ENCODE measurements at places on chromosomes 12 and 14. TPM values are rescaled to one million over a fixed set of nuclear protein-coding genes. Genes with fewer than 3 reads are reported as not detected.

DNA sequence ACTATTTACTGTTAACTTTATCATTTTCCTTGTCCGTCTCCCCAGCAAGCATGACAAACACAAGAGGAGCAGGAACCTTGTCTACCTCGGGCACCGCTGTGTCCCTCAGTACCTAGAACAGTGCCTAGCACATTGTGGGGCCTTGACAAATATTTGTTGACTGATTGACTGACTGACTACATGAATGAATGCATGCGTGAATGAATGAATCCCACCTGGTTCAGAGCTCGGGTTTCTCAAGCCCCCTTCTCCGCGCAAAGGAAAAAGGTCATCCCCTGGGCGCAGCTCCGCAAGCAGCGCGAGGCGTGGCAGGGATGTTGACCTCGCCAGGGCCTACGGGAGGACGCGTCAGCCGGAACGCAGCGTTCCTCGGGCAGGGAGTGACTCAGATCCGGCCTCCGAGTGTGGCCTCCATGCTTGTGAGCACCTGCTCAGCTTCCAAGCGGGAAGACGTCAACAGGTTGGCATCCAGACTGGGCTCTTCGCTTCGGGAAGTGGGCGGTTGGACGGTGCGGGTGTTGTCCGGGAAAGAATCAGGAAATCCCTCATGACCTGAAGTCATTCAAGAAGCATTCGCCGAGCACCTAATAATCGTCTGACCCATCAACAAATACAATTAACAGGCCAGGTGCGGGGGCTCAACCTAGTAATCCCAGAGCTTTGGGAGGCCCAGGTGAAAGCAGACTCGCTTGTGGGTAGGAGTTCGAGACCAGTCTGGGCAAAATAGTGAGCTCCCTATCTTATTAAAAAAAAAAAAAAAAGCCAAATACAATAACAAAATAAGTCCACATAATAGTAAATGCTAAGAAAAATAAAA lies 13.9 kb upstream of the UBC start:
- DNase-seq: no peak

DNA sequence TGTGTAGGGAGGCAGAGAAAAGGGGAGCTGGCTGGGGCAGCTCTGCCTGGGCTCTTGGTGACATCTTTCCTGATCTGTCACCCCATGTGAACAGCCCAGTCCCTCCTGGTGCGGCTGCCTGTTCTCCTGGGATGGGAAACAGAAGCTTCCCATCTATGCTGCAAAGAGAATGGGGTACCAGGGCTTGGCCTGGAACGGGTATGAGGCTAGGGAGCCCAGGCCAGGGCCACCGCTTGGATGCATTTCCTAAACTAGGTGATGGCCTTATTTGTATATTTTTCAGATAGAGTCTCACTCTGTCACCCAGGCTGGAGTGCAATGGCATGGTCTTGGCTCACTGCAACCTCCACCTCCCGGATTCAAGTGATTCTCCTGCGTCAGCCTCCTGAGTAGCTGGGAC lies 48.6 kb upstream of the PRMT8 start:
- DNase-seq: no peak

KDM5A gene
- total RNA-seq: 88.8 TPM

- DNase-seq: no peak
Observed at GRCh38 chr14:76306131-76306530, 69.8 kb upstream of the ESRRB start.

- DNase-seq: no peak
Observed at GRCh38 chr14:55628426-55628825, 48.4 kb downstream of the KTN1 start.

- no peak for DNase-seq
Observed at GRCh38 chr14:33592297-33592696, 358.6 kb downstream of the EGLN3 start.

- DNase-seq: no peak
Observed at GRCh38 chr14:72771561-72771960, 122.3 kb downstream of the DPF3 start.

DNA sequence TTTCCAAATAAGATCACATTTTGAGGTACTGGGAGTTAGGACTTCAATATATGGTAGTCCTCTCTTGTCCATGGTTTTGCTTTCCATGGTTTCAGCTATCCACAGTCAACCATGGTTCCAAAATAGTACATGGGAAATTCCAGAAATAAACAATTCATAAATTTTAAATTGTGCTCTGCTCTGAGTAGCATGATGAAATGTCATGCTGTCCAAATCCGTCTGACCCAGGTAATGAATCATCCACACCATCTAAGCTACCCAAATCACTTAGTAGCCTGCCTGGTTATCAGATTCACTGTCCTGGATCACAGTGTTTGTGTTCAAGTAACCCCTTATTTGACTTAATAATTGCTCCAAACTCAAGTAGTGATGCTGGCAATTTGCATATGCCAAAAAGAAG lies 197.9 kb downstream of the TMTC3 start:
- DNase-seq: no peak

GRCh38 chr14:55814064-55814463 lies 234.1 kb downstream of the KTN1 start:
- no peak for DNase-seq

RNASE7 gene
- not detected for total RNA-seq

- no peak for DNase-seq
Observed at GRCh38 chr14:104739546-104740516, 13.1 kb upstream of the SIVA1 start.

- DNase-seq: no peak
Observed at GRCh38 chr12:118704527-118705241, 276.7 kb upstream of the SRRM4 start.

PKP2 gene
- total RNA-seq: not detected

ACAD10 gene
- 33.1 TPM for total RNA-seq

DNA sequence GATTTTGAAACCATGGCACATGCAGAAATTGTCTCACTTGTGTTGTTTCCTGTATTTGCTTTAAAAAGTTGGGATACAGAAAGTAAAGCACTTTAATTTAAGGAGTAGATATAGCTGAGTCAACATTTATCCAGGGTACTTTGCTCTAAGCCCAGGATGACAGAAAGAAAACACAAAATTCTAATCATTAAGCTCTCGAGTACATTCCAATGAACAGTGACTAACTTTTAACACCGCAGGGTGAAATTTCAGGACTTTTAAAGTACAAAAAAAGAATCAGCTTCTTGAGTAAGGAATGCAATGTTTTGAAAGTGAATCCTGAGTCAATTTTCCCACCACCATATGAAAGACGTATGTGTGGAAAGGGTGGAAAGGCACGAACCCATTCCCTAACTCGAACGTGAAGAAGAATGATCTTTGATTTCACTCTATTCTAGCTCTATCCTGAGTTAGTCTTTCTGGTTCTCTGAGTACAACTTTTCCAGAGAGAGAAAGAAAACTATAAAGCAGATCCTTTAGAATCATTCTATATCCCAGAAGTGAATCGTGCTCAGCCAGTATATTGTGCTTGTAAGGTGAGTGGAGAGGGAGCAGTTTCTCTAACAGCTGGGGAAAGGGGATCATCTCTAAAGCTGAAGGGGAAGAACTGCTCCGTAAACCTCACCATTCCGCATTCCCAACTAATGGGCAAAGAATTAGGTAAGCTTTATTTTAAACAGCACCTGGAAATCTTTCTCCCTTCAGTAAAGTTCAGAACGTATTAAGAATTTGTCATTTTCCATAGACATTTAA lies 779.0 kb upstream of the FLRT2 start:
- DNase-seq: no peak

DAO gene
- not detected for total RNA-seq

- DNase-seq: no peak
Observed at GRCh38 chr14:29528889-29529288, 398.8 kb downstream of the PRKD1 start.

DNA sequence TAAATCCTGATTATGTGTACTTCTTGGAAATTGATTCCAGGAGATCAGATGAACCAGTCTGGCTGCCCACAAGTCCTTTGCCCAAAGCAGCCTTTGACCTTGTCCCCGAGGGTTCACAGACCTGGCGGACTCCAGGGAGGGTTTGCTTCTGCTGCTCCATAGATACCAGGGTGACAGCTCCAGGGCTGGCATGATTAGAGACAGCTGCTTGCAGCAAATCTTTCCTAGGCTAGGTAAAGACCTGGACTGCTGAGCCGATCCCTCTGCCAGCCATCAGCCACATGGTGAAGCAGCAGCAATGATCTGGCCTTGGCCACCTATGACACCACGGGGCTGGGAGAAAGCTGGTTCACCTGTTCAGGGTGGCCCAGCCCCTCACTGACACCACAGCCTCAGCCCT lies 10.1 kb upstream of the TBX5 start:
- DNase-seq: no peak

- no peak for DNase-seq
Observed at GRCh38 chr14:69356903-69357543, 41.1 kb downstream of the ERH start.
